ENCODE measurements at places on chromosomes 1 and 21. TPM values are rescaled to one million over a fixed set of nuclear protein-coding genes. Genes with fewer than 3 reads are reported as not detected.

DNA sequence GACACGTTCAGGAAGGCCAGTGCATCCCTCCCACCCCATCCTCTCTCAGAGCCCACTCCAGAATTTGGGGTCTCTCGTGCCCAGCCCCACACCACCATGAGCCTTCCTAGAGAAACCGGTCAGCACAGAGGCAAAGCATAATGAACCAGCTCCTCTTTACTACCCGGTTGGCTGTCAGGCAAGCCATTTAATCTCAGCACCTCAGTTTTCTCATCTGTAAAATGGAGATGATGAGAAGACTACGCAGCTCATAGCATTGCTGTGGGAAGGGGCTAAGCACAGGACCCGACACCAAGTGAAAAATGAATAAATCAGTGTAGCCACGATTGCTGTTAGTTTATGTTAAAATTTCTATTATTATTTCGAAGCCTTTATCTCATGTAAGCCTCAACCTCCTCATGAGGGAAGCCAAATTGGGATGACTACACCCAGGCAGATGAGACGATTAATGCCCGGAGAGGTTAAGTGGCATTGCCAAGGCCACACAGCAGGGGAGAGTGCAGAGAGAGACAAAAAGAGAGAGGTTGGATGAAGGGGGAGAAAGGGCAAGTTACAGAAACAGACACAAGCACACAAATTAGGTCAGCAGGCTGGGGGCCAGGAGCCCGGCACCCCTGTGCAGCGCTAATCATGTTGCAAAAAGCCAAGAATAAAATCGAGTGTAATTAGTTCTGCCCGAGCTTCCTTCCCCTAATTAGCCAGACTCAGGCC is 25.7 kb downstream of the SDC3 start:
- no peaks in the 10 kb centered on the region for H3K36me3 ChIP-seq
- no peak overlapping the region for H3K27ac ChIP-seq
- H3K4me3 ChIP-seq = no peak overlapping the region
- H3K4me1 ChIP-seq = no peaks in the 10 kb centered on the region

GRCh38 chr1:83632906-83633305 is 366.0 kb downstream of the TTLL7 start:
- H3K4me1 ChIP-seq = no peaks in the 10 kb centered on the region
- H3K4me3 ChIP-seq = no peak overlapping the region
- H3K27ac ChIP-seq = no peak overlapping the region
- no peaks in the 10 kb centered on the region for H3K27me3 ChIP-seq
- no peak for DNase-seq

DNA sequence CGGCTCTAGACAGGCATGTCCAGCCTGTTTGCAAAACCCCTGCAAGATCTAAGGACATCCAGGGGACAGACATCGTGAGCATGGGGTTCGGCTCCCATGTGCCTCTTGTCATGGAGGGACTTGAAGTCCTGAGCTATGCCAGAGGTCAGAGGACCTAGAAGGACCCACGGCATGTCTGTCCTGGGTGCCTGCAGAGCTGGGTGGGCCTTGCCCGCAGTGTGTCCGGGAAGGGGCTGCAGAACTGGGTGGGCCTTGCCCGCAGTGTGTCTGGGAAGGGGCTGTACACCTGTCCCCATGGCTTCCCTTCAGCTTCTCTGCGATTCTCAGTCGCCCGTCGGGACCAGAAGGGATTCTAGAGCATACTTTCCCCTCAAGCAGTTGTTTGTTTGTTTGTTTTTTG is 20.0 kb upstream of the TRAPPC10 start:
- no peak overlapping the region for H3K27ac ChIP-seq
- no peaks in the 10 kb centered on the region for H3K27me3 ChIP-seq
- H3K36me3 ChIP-seq = no peaks in the 10 kb centered on the region
- DNase-seq = no peak

DNA sequence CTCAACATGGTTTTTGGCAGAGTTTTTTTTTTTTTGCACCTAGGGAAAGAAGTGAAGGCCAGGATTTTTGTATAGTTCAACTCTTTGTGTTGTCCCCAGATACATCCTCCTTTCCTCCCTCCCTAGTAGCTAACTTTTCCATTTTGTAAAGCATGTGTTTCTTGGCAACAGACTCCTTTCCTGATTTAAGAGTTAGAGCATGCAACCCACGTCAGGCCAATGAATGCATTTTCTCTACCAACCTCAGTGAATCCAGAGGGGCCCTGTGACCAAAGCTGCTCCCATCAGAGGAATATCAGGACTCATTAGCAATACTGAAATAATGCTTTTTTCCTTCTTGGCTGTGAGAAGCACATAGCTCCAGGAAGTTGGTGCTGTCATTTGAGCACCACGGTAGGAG is 287.2 kb downstream of the LMO4 start:
- no peak for DNase-seq
- no peak overlapping the region for H3K4me3 ChIP-seq
- no peaks in the 10 kb centered on the region for H3K36me3 ChIP-seq
- H3K4me1 ChIP-seq = no peaks in the 10 kb centered on the region
- H3K27ac ChIP-seq = no peak overlapping the region
- H3K27me3 ChIP-seq = no peaks in the 10 kb centered on the region

DNA sequence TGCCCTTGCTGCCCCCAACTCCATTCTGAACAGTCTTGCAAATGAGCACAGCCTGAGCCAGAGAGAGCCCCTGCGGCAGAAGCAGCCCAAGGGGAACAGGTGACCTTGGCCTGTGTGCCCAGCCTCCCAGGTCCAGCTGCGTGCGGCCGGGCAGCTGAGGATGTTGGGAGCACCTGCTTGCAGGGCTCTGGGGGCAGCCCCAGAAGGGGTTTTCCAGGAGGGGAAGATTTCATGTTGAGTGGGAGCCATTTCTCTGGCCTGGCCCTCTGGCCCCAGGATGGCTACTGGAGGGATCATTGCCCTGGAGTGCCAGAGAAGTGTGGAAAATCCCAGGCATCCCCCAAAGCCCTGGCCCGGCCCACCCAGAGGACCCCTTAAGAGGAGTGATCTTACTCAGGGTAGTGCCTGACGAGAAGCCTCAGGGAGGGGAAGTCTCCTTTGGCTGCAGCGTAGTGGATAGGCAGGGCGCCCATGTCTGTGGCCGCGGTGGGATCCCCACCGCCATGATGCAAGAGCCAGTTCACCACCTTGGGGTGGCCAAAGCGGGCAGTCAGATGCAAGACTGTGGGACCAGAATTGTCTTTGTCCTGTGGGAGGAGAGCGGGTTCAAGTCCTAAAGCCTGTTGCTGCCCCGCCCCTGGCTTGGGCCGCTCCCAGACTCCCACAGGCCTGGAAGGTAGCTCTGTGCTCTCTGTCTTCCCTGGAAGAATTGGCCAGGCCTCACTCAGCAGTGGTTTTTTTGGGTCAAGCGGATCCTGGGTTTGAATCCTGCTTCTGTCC is 20.6 kb upstream of the RNU1-4 start:
- no peak for DNase-seq
- no peaks in the 10 kb centered on the region for H3K36me3 ChIP-seq
- H3K4me1 ChIP-seq = no peaks in the 10 kb centered on the region
- H3K27ac ChIP-seq = no peak overlapping the region

GRCh38 chr1:201703621-201704438 is 125.1 kb upstream of the IPO9 start:
- no peaks in the 10 kb centered on the region for H3K27me3 ChIP-seq
- no peaks in the 10 kb centered on the region for H3K36me3 ChIP-seq
- DNase-seq = peak; percentile 11
- no peak overlapping the region for H3K4me3 ChIP-seq
- H3K4me1 ChIP-seq = peaks cover 4% of the 10 kb centered on the region
- no peak overlapping the region for H3K27ac ChIP-seq

DNA sequence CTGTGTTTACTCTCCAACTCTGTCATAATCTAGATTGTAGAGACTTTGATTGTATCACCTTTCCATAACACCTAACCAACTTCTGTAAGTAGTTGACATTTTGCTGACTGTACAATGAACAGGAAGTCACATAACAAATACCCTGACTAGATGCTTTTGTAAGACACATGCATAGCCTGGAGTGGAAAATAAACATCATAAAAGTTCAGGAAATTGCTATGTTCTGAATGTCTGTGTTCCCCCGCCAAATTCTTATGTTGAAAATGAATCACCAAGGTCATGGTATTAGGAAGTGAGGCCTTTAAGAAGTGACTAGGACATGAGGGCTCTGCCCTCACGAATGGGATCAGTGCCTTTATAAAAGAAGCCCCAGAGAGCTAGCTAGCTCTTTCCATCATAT is 40.4 kb upstream of the ZSWIM5 start:
- no peak for DNase-seq
- no peaks in the 10 kb centered on the region for H3K36me3 ChIP-seq
- no peaks in the 10 kb centered on the region for H3K4me1 ChIP-seq
- H3K4me3 ChIP-seq = no peak overlapping the region
- H3K27ac ChIP-seq = no peak overlapping the region

GRCh38 chr21:25464275-25464674 is 143.0 kb downstream of the MRPL39 start:
- H3K4me3 ChIP-seq = peak overlapping the region; percentile 37
- peak; percentile 66 for DNase-seq
- H3K27ac ChIP-seq = peak overlapping the region; percentile 75
- no peaks in the 10 kb centered on the region for H3K27me3 ChIP-seq
- H3K4me1 ChIP-seq = peaks cover 31% of the 10 kb centered on the region
- H3K36me3 ChIP-seq = no peaks in the 10 kb centered on the region

- no peaks in the 10 kb centered on the region for H3K36me3 ChIP-seq
- DNase-seq = no peak
- no peak overlapping the region for H3K4me3 ChIP-seq
- no peaks in the 10 kb centered on the region for H3K4me1 ChIP-seq
Measured at GRCh38 chr1:7401814-7402547, 369.1 kb upstream of the VAMP3 start.

- no peak for DNase-seq
- peaks cover 2% of the 10 kb centered on the region for H3K36me3 ChIP-seq
- no peak overlapping the region for H3K4me3 ChIP-seq
- H3K27me3 ChIP-seq = no peaks in the 10 kb centered on the region
- peaks cover 3% of the 10 kb centered on the region for H3K4me1 ChIP-seq
Measured at GRCh38 chr1:9809100-9809510, 14.7 kb downstream of the CLSTN1 start.

DNA sequence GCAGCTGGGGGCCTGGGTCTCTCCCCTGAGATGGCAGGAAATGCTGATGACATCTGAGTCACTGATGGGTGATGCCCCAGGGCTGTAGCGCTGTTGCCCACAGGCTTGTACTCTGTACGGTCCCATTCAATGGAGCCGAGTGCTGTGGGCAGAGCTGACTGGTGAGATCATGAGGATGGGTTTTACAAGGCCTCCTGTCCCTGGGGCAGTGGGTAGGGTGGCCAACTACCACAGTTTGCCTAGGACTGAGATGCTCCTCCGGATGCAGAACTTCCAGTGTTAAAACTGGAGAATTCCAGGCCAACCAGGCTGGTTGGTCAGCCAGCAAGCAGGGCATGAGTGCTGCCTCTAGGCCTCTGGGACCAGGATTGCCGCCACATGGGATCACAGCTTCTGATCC is 9.2 kb downstream of the PHLDA3 start:
- H3K4me3 ChIP-seq = no peak overlapping the region
- H3K36me3 ChIP-seq = no peaks in the 10 kb centered on the region
- no peaks in the 10 kb centered on the region for H3K4me1 ChIP-seq

DNA sequence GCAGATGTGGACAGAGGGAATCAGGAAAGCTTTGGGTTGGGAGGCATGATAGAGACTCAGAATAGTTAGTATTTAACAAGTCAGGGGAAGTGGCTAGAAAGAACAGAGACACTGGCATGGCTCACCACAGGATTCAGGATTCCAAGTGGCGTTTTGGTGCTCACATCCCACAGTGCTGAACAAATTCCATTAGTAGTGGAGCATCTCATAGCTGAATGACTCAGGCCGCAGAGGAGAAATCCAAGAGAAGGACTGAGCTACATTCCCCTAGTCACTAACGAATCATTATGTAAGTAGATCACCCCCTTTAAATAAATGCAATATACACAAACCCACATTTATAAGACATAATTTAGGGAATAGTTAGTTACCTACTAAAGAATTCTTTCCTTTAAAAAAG is 5.0 kb upstream of the KCNJ9 start:
- no peak overlapping the region for H3K4me3 ChIP-seq
- no peaks in the 10 kb centered on the region for H3K36me3 ChIP-seq
- H3K27me3 ChIP-seq = peaks cover 42% of the 10 kb centered on the region
- no peak overlapping the region for H3K27ac ChIP-seq
- no peaks in the 10 kb centered on the region for H3K4me1 ChIP-seq

DNA sequence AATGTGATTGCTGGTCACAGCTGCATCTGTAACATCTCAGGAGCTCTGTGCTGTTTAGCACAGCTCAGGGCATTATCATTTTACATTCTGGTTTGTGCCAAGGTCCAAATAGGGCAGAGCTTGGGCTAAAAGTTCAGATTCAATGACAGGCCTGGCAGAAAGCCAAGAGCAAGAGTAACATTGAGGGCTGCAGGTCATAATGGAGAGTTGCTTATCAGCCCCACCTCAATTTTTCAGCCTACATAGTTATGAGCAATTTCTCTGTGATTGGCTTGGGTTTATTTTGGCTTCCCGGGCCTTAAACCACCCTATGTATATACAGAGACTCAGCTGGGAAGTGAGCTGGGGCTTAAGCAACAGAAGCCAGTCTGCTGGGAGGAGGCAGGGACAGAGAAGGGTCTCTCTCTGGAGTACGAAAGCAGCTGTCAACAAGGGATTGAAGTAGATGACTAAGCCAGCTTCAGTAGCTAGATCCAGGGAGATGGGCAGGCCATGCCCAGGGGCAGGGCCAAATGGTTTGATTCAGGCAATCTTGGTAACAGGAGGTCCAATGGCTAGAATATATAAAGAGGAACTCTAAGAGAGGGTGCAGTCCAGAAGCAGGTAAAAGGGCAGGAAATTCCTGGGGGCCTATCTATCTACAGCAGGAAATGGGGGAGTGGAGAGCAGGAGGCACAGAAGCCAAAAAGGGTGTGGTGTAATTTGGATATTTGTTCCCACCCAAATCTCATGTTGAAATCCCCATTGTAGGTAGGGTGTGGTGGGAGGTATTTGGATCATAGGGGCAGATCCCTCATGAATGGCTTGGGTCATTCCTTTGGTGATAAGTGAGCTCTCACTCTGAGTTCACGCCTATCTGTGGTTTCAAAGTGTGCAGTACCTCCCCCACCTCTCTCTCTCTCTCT is 49.0 kb downstream of the BRINP2 start:
- H3K27ac ChIP-seq = no peak overlapping the region
- H3K4me3 ChIP-seq = no peak overlapping the region
- no peak for DNase-seq
- no peaks in the 10 kb centered on the region for H3K36me3 ChIP-seq

GRCh38 chr1:236766506-236766905 is 28.6 kb upstream of the MTR start:
- no peak overlapping the region for H3K27ac ChIP-seq
- H3K4me1 ChIP-seq = no peaks in the 10 kb centered on the region
- no peak overlapping the region for H3K4me3 ChIP-seq

SELP gene
- polyA plus RNA-seq = 22.8 TPM

LRRC39 gene
- not detected for polyA plus RNA-seq

FHAD1 gene
- polyA plus RNA-seq = not detected

KCNE2 gene
- 0.31 TPM for polyA plus RNA-seq

ASPM gene
- polyA plus RNA-seq = 0.88 TPM

COL8A2 gene
- not detected for polyA plus RNA-seq
